ENCODE measurements at places on chromosomes 6 and 20. TPM values are rescaled to one million over a fixed set of nuclear protein-coding genes. Genes with fewer than 3 reads are reported as not detected.

MPC1 gene
- polyA plus RNA-seq, result 523 TPM

ENPP3 gene
- not detected for polyA plus RNA-seq

CDSN gene
- not detected for polyA plus RNA-seq

FOXS1 gene
- not detected for polyA plus RNA-seq

TCF19 gene
- 0.15 TPM for polyA plus RNA-seq

CBFA2T2 gene
- polyA plus RNA-seq, result 6.9 TPM

CTAGE9 gene
- polyA plus RNA-seq, result not detected

NKX2-2 gene
- 0.69 TPM for polyA plus RNA-seq

LAMA5 gene
- 0.79 TPM for polyA plus RNA-seq

PDE7B gene
- 2.3 TPM for polyA plus RNA-seq

HM13 gene
- 20.3 TPM for polyA plus RNA-seq

OPN5 gene
- 2.9 TPM for polyA plus RNA-seq

PDE10A gene
- polyA plus RNA-seq, result 20.0 TPM

SLC22A2 gene
- polyA plus RNA-seq, result not detected

DDX39B gene
- 76.0 TPM for polyA plus RNA-seq

DNAH8 gene
- not detected for polyA plus RNA-seq

SPATS1 gene
- polyA plus RNA-seq, result not detected

CAGE1 gene
- polyA plus RNA-seq, result not detected

IDH3B gene
- 166 TPM for polyA plus RNA-seq

FOXQ1 gene
- 1.8 TPM for polyA plus RNA-seq

KCNK5 gene
- not detected for polyA plus RNA-seq

OR2J3 gene
- polyA plus RNA-seq, result not detected

MATN4 gene
- not detected for polyA plus RNA-seq

BMP7 gene
- 1.8 TPM for polyA plus RNA-seq

FOXO3 gene
- polyA plus RNA-seq, result 17.7 TPM

EMILIN3 gene
- 0.53 TPM for polyA plus RNA-seq

ARMC2 gene
- polyA plus RNA-seq, result 2.7 TPM

HLA-DOB gene
- not detected for polyA plus RNA-seq

DAAM2 gene
- polyA plus RNA-seq, result not detected

SFTA2 gene
- polyA plus RNA-seq, result not detected

PLCB1 gene
- polyA plus RNA-seq, result 123 TPM

ROMO1 gene
- 446 TPM for polyA plus RNA-seq

CNR1 gene
- polyA plus RNA-seq, result 25.1 TPM

ADGB gene
- not detected for polyA plus RNA-seq

PTCRA gene
- polyA plus RNA-seq, result not detected

OR2B6 gene
- polyA plus RNA-seq, result not detected

FAM83C gene
- not detected for polyA plus RNA-seq

GNAS-AS1 gene
- not detected for polyA plus RNA-seq

IGF2R gene
- 5.7 TPM for polyA plus RNA-seq

CFB gene
- 0.34 TPM for polyA plus RNA-seq

PNPLA1 gene
- not detected for polyA plus RNA-seq

PPP1R16B gene
- 7.0 TPM for polyA plus RNA-seq

ID4 gene
- polyA plus RNA-seq, result 19.0 TPM

BPIFB4 gene
- not detected for polyA plus RNA-seq

OTOR gene
- polyA plus RNA-seq, result 35.0 TPM

LST1 gene
- polyA plus RNA-seq, result not detected
